ENCODE measurements at places on chromosomes 1 and 21.

DNA sequence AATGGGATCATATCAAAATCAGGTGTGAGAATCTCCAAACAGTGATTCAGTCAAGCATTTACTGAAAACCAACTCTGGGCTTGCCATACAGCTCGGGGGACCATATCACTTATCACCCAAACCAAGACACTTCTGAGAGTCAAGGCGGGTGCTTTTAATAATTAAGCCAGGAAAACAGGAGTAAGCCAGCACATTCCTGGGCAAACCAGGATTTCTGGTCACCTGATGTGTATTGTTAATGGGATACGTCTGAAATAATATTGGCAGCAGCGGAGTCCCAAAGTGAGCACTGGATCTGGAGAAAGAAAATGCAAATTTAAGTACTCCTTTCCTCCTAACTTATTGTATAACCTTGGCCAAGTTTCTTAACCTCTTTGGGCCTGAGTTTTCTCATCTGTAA lies 17.6 kb downstream of the OSCP1 start:
- peak; percentile 36 for DNase-seq

- DNase-seq = no peak
These were observed 162.0 kb upstream of the SYT6 start for GRCh38 chr1:114315631-114316030.

DNA sequence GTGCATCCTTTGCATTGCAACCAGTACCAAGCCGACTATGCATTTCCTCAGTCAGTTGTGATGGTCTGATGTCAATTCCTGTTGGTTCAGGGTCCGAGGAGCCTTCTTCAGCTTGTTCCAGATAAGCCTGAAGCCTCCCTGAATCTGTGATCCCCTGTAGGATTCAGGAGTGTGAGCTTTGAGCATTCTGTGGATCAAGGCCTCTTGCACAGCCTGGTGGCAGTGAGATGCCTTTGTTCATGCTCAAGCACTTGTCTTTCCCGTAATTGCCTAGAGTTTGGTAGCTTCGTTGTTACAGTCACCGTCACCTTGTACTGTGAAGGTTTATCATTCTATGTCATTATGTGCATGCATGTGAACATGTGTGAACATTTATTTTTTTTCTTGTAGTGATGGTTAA lies 103.5 kb downstream of the PBX1 start:
- DNase-seq = no peak

- peak; percentile 11 for DNase-seq
These were observed 12.8 kb upstream of the S100A2 start for GRCh38 chr1:153578490-153578889.
